AG09309 (cell line): ENCODE measurements at places on chromosomes 5 and 9.

GRCh38 chr5:77957-78804, 13.8 kb upstream of the PLEKHG4B start:
- DNase-seq = peak; percentile 34

- no peak for DNase-seq
Observed at GRCh38 chr9:95935861-95936578, 60.5 kb downstream of the ERCC6L2 start.

- no peak for DNase-seq
Observed at GRCh38 chr9:134223091-134223490, 58.7 kb upstream of the RNU6ATAC start.

GRCh38 chr9:33676746-33677505, 118.4 kb upstream of the PRSS3 start:
- DNase-seq = no peak

- DNase-seq = no peak
Observed at GRCh38 chr5:127959152-127959764, 124.3 kb upstream of the SLC12A2 start.

DNA sequence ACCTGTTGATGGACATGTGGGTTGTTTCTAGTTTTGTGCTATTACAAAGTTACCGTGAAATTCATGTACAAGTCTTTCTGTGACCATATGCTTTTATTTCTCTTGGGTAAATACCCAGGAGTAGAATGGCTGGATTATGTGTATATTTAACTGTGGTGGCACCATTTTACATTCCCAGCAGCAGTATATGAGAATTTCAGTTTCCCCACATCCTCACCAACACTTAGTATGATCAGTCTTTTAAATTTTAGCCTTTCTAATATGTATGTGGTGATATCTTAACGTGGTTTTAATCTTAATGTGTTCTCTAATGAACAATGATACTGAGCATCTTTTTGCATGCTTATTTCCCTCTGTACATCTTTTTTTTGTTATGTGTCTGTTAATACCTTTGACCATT, 36.6 kb downstream of the GALNT10 start:
- no peak for DNase-seq

GRCh38 chr9:124262649-124262972, 4.9 kb downstream of the NEK6 start:
- DNase-seq = no peak

DNA sequence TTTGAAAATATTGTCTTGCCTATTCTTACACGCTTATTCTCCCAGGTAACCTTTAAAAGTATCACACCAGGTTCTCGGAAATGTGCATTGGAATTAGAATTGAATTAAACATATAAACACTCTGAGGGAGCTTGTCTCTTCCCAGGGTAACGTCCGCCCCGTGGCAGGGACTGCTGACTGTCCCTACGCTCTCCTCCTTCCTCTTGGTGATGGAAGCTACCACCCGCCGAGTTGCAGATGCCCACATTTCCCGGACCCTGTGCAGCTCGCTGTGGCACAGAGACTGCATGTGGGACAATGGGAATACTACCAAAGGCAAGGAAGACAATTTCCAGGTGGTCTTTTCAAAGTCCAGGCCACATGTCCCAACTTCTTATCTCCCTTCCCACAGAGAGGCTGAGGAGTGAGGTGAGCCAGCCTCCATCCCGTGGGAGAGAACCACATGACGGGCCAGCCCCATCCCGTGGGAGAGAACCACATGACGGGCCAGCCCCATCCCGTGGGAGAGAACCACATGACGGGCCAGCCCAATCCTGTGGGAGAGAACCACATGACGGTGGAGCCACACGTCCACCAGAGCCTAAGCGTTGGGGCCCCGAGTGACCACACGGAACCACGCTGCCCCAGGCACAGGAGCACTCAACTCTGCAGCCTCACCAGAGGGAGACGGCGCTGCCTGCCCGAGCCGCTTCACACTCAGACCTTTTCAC, 249.4 kb upstream of the IRX1 start:
- DNase-seq = no peak

DNA sequence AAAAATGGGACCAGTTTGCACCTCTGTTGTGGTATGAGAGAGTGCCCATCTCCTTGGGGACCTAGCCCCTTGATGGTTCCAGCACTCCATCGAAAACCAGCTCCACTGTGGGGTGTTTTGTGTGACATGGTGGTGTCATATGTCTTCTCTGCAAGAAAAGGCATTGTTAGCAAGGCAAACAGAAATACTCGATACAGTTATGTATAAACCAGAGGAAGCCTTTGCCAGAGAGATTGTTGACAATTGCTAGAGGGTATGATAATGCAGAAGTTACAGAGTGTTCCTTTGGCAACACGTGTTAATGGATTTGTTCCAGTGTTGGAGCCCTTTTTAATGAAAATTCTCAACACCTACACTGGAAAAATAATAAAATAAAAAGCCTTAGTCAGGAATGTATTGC, 270.4 kb upstream of the DMRT1 start:
- DNase-seq = no peak

GRCh38 chr5:177212242-177212641, 78.7 kb downstream of the NSD1 start:
- DNase-seq = no peak

DNA sequence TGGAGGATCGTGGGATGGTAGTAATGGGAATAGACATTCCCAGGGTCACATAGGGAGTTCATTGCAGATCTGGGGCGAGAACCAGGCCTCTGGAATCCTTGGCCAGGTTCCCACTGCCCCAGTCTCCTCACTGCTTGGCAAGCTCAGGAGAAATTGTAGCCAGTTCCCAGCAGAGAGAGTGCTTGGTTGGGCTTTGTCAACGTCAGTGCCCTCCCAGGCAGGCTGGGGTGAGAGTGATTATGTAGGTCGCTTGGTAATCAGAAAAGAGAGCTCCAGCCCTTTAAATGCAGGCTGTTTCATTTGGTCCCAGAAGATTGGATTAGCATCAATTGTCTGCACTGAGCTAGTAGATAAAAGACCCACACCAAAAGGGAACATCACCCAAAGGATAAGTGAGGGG, 51.8 kb upstream of the GALNT10 start:
- no peak for DNase-seq
